ENCODE measurements at places on chromosomes 4 and X.

DNA sequence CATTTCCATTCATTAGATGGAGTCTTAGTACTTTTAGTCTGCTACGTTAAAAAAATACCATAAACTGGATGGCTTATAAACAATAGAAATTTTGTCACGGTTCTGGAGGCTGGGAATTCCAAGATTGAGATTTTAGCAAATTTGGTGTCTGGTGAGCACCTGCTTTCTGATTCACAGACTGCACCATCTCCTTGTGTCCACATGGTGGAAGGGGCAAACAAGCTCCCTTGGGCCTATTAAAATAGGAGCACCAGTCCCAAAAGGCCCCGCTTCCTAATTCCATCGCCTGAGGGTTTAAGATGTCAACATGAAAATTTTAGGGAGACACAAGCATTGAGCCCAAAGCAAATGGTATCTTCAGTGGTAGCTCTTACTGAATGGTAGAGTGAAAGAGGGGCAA lies 120.5 kb upstream of the MAP9 start:
- DNase-seq, result no peak

DNA sequence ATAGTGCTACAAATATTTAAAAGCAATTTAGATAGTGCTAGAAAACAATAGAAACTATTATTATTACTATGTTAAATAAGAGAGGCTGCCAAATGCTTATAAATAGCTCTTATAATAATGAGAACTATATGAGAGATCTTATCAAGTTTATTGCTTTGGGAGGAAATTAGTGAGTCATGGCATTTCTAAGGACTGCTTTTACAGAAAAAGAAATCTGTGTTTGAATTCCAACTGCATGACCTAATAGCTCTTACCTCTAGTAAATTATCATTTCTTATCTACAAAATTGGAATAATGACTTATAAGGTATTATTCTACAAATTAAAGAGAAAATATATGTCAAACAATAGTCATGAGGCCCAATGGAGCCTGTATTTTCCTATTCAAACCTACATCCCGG lies 177.2 kb downstream of the GABRG1 start:
- no peak for DNase-seq

- no peak for DNase-seq
Observed at GRCh38 chr4:8364141-8364540, 76.4 kb downstream of the ACOX3 start.

GRCh38 chr4:71270901-71271300 lies 67.9 kb upstream of the SLC4A4 start:
- DNase-seq, result no peak

DNA sequence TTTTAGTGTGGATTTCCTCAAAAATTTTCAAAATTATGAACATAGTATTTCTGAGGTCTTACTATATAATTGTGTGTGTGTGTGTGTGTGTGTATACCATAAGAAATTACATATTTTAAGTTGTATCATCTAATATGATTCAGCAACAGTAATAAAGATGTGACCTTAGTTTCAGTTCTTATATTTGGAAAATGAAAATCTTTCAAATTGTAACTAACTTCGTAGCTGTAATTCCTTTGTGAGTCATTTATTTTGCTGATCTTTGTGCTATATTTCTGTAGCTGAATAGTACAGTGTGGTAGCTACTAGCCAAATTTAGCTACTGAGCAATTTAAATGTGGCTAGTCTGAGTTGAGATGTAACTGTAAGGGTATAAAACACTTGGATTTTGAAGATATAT lies 116.4 kb downstream of the RAP1GDS1 start:
- DNase-seq, result no peak

- DNase-seq, result no peak
Observed at GRCh38 chr4:57501720-57502119, 391.5 kb upstream of the IGFBP7 start.

DNA sequence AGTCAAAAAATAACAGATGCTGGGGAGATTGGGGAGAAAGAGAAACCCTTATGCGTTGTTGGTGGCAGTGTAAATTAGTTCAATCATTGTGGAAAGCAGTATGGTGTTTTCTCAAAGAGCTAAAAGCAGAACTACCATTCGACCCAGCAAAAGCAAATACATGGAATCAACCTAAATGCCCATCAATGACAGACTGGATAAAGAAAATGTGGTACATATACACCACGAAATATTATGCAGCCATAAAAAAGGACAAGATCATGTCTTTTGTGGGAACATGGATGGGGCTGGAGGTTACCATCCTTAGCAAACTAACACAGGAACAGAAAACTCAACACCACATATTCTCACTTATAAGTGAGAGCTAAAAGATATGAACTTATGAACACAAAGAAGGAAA lies 188.9 kb downstream of the CAMK2D start:
- no peak for DNase-seq

DNA sequence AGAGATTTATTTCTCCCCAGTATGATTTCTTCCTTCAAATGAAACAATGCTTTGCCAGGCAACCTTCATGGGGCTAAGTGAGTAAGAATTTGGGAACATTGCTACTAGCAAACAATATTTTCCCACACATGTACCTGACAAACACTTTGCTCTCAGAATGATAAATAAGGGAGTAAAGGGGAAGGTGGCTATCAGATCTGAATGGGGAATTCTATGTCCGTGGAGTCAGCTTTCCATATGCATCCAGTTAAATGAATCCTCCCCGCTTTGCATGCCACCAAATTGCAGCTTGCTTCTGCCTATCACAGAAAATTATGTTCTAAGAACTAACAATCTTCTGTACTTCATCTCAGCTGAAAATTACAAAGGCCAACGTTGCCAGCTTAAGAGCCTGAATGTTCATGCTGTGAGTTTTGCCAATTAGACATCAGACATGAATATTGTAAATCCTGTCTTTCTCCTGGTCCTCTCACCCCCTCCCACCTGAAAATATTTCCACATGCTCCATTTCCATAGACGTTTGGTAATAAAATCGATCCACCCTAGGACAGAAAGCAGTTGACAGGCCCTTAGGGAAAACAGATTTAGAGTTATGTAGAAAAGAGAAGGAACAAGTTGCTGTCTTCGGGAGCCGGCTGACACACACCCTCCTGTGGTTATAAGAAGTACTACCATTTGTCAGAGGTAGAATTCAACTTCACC lies 6.3 kb downstream of the MEPE start:
- DNase-seq, result no peak

DNA sequence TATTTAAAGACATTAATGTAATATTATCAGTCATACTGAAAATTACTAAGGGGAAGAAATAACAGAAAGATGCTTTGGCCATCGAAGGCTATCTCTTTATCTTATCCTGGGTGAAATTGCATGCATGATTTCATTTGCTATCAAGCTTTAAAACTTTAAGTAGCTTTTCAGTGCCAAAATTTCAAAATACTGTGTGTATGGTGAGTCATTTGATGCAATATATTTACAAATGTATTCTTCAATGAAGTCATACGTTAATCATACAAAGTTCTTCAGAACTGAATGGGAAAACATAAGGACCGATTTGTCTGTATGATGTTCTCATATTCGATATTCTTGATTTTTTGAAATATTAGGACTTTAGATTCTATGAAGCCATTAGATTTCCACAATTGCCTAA lies 1295.8 kb upstream of the AGA start:
- DNase-seq, result no peak

- no peak for DNase-seq
Observed at GRCh38 chr4:159379836-159380235, 277.0 kb downstream of the RAPGEF2 start.

DNA sequence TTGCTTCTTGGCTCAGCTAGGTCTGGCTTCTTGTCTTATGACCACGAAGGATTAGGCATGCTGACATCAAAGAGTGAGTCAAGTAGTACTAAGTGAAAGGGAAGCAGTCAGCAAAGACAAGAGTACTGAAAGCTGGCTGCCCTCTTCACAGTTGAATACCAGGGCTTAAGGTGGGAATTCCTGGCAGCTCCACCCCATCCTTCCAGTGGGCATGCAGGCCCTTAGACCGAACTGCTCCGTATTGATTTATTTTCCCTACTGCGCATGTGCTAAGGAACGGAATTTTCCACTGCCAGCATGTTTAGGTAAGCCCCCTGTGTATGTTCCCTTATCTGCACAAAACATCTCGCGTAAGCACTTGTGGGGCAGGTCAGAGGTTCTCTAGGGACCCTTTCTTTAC lies 2320.1 kb downstream of the ARAP2 start:
- no peak for DNase-seq

GRCh38 chrX:150363561-150364346 lies 637 bp downstream of the MAMLD1 start:
- DNase-seq, result peak; percentile 60

DNA sequence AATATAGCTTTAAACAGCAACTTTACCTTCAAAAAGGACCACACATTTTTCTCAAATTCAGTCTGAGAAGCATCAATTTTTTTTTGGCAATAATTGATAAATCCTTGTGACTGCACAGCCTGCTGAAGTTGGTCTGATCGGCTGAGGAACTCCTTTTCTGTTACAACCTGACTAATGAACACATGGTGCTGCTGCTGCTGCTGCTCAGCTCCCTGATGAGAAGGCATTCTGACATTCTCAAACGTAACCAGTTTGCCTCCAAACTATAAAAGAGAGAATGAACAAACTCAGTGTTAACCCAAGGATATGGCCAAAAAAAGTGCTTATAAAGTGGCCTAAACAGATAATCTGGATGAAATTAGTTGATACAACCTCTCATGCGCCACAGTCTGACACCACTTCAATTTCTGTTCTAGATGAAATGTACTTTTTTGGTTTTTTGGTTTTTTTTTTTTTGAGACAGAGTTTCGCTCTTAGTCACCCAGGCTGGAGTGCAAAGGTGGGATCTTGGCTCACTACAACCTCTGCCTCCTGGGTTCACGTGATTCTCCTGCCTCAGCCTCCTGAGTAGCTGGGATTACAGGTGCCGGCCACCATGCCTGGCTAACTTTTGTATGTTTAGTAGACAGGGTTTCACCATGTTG lies 26.5 kb downstream of the SEC31A start:
- no peak for DNase-seq

GRCh38 chr4:78247536-78248285 lies 190.6 kb downstream of the FRAS1 start:
- no peak for DNase-seq

DNA sequence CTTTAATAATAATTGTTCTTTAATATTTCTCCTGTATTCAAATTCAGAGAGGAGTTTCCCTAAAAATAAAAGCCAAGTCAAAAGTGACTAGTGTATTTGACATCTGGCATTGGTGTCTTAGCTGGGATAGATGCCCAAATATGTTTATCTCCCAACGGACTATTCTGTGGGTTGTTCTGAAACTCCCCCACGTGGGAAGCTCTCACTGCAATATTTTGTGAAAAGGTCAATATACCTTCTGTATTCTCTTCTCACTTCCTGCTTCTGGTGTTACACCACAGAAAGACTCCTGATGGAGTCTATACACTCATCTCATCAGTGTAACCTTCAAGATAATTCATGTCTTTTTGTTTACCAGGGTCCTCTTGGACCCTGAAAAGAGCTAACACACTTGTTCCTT lies 2052.8 kb upstream of the TENM3 start:
- DNase-seq, result no peak

- no peak for DNase-seq
Observed at GRCh38 chr4:82124365-82124764, 249.4 kb downstream of the HNRNPD start.

- DNase-seq, result no peak
Observed at GRCh38 chr4:181671672-181672071, 571.5 kb upstream of the TENM3 start.

DNA sequence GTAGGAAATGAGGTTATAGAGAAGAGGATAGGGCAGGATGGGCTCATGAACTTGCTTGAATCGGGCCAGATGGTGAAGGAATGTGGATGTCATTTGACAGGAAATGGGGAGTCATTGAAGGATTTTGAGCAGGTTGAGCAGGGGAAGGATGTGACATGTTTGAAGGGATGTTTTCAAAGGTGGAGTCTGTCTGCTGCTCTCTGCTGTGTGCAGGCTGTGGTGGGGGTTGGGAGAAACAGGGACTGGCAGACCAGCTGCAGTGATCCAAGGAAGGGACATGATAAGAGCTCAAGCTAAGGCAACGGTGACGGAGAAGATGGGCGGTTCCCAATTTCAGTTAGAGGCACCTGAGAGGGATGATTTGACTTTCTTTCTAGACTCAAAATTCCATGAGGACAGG lies 14.0 kb upstream of the XPNPEP2 start:
- DNase-seq, result no peak

- no peak for DNase-seq
Observed at GRCh38 chr4:3261411-3262207, 12.7 kb downstream of the MSANTD1 start.

GRCh38 chr4:74499986-74500781 lies 55.2 kb downstream of the AREG start:
- DNase-seq, result no peak

- DNase-seq, result no peak
Observed at GRCh38 chr4:86965019-86965976, 30.5 kb downstream of the AFF1 start.

DNA sequence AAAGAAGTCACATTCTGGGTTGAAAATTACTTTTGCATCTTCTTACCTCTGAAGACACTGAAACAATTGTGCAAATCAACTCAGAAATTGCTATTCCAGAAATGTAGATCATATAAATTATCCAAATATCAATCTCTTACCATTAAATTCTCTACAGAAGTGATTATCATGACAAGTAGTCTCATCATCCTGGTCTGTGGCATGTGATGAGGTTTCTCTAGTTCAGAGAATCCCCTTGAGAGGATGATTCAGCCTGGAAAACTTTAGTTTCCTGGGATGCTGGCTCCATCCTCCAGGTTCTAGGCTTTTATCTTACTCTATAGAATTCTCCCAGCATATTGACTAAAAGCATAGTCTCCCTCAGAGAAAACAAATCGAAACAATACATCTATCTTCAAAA lies 76.2 kb upstream of the S100G start:
- no peak for DNase-seq

DNA sequence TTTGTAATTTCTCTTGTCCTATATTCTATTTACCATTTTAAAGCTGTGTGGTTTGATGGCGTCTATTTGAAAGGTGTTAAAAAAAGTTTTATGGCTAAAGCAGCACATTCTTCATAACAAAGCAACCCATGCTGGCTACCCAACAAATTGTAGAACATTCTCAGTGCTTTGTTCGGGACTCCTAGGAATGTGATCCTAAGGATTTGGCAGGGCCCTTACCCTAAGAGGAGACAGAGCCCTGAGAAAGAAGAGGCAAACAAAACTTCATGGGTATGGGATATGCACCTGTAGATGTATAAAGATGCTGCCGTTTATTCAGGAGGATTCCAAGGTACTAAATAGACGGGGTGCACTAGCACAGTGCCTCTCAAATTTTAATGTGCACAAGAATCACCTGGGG lies 370.8 kb upstream of the DIPK2B start:
- DNase-seq, result no peak

- DNase-seq, result no peak
Observed at GRCh38 chr4:174318829-174319764, 35.4 kb downstream of the CEP44 start.

DNA sequence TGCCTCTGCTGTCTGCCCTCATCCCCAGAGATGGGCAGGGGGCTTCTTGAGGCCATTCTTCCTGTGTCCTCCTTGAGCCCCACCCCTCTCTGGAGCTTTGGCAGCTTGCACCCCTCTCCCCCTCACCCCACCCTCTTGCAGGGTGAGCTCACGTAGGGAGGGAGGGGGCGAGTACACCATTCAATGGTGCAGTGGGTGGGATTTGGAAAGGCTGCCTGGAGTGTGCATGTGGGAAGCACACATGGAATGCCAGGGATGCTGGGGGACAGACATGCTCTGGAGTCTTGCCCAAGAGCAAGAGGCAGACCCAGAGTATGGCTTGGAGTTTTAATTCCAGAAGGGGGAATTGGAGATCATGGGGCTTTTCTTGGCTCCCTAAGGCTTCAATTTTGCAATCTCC lies 5.6 kb downstream of the PAK3 start:
- no peak for DNase-seq

- no peak for DNase-seq
Observed at GRCh38 chrX:101785142-101785541, 125.5 kb upstream of the ARMCX2 start.
